ENCODE measurements at places on chromosomes 2 and 18.

GRCh38 chr18:12456441-12456840, 48.7 kb downstream of the PRELID3A start:
- DNase-seq: no peak

GRCh38 chr18:6633310-6633709, 96.2 kb upstream of the ARHGAP28 start:
- no peak for DNase-seq

- no peak for DNase-seq
Measured at GRCh38 chr2:75465317-75465984, 95.3 kb downstream of the EVA1A start.

GRCh38 chr18:69758458-69758857, 189.2 kb downstream of the CD226 start:
- DNase-seq: no peak

GRCh38 chr2:240128608-240129145, 7.4 kb downstream of the COPS9 start:
- no peak for DNase-seq

GRCh38 chr2:218230882-218231281, 13.9 kb downstream of the ARPC2 start:
- no peak for DNase-seq

GRCh38 chr18:76756531-76757253, 65.7 kb upstream of the ZNF236 start:
- DNase-seq: no peak

GRCh38 chr2:169106563-169107545, 37.5 kb downstream of the DHRS9 start:
- DNase-seq: no peak

DNA sequence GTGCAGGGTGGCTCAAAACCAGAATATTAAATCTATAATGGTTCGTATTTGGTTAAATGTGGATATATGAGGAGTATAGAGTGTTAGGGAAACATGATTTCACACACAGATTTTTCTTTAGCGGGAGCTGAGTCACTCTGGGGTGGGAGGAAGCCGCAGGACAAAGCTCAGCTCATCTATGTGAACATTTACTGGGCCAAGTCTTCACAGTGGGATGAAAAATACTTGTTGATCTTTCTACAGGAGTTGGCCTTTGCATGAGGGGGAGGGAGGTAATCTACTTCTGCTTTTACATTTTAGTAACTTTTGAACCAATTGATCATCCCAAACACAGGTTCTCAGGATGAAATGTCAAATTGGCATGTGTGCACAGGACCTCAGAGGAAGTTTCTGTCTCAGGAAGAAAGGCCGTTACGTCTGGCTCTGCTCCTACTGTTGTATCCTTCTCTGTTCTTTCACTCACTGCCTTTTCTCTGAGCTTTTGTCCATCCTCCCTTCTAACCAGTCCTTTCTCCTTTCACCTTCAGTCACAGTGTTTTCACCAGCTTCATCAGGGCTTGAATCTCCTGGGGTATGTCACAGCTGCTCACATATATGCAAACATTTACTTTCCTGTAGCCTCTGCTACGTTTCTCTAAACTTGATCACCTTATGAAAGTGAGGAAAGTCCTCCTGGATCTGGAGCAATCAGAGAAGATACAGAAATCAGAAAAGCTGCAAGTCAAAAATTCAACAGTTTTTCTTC, 943.3 kb upstream of the FANCL start:
- no peak for DNase-seq

- no peak for DNase-seq
Measured at GRCh38 chr18:23569299-23570063, 16.8 kb downstream of the NPC1 start.
